ENCODE measurements at places on chromosomes 4 and X. TPM values are rescaled to one million over a fixed set of nuclear protein-coding genes. Genes with fewer than 3 reads are reported as not detected.
A peak's percentile ranks its signal among the peaks of the same experiment; 100 is the strongest.

GABRG1 gene
- not detected for total RNA-seq

ADRA2C gene
- total RNA-seq: not detected

SHROOM2 gene
- 0.03 TPM for total RNA-seq

SHOX gene
- total RNA-seq: not detected

GNRHR gene
- not detected for total RNA-seq

FRMPD4 gene
- not detected for total RNA-seq

CFI gene
- total RNA-seq: 0.20 TPM

PRKG2 gene
- 0.32 TPM for total RNA-seq

RIPPLY1 gene
- total RNA-seq: not detected

DNA sequence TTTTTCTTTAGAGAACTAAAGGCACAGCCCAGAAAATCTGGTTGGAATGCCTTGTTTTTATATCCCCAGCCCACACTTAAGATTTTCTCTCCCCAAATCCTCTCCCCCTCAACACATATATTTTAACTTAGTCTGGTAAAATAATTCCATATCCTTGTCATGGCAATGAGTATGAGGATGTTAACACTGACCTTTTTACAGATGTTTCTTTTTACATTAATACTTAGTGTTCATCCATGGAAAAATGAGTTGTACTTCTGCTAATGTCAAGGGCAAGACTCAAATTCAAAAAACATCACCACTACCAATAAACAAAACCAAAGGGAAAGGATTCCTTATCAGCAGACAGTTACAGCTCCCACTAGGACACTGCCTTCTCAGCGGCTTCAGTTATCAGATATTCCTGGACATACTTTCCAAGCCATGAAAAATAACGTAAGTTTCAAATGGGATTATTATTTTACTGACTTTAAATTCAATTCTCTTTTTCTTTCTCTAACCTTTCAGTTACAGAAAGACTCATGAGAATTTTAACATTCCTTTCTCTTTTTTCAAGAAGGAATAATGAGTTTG, 83.3 kb downstream of the RASL11B start:
- no peak for DNase-seq

DNA sequence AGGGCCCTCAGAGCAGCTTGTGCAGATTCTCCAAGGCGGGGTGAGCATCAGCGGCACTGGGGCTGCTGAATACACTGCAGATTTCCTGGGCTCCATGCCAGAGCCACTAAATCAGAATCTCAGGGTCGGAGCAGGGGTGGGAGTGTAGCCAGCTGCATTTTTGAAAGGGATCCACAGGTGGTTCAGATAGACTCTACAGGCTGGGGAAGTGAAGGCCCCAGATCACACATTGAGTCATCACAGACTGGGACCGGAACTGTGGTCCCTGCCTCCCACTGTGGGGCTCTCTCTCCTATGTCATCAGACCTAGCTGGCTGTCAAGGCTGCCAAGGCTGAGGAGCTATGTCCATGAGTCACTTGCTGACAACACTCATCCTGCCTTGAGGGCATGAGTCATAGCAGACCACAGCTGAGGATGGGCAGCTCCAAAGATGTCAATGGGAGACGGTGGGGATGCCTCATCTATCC, 162.3 kb upstream of the MAMLD1 start:
- peak; percentile 11 for DNase-seq

GRCh38 chrX:28659269-28659668, 72.0 kb downstream of the IL1RAPL1 start:
- no peak for DNase-seq

DNA sequence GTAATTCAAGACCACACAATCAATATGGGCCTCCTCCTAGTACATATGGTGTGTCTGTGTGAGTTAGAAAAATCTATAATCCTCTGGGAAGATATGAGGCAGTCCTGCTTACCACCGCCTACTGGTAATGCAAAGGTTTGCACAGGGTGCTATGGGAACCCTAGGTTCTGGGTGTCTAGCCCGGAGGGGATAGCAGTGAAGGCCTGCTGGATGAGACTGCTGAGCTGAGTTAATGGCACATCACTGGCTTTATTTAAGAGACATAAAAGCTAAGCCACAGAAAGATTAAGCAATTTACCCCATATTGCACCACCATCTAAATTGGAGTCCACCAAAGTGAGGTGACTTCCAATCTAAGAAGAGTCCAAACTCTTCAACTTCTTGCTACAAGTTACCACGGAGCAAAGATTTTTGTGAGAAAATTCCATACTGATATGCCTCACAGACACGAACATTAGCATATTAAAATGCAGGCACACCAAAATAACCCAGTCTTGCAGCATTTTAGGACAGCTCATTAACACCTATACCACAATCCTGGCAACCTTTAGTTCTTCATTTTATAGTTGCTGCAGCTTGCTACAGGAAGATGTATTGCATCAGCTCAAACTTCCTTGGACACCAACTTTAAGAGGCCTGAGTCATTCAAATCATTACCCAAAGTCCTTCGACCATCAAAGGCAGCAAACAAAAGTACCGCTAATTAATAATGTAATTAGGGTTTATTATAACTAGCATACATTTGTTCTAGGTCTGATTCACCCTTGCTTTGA, 13.7 kb downstream of the DGKK start:
- no peak for DNase-seq

GRCh38 chr4:123676890-123677229, 280.3 kb downstream of the SPRY1 start:
- no peak for DNase-seq

DNA sequence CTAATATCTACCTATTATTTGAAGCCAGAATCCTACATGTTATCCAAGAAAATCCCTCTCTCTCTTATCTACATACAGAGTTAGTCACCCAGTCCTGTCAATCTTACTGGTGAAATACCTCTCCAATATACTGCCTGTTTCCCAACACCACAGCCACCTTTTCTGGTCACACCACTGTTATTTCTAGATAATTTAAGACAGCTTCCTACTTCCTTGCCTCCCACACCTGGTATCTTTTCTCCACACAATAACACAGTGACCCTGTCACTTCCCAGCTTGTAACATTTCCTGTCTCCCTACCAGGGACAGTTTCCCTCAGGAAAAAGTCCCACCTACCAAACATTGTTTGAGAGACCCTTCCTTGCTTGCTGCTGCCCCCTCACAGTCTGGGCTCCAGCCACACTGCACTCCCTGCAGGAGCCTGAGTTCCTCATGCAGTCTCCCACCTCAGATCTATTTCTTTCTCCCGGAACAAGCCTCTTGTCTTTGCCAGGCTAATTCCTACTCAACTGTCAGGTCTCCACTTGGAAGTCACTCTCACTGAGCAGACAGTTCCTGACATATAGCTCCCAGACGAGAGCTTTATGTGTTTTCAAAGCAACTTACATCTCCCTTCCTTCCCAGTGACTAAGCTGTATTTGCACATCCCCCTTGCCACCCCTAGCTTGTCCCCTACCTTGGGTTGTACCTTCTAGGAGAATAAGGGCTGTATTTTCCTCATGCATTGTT, 73.6 kb upstream of the QRFPR start:
- DNase-seq: no peak

DNA sequence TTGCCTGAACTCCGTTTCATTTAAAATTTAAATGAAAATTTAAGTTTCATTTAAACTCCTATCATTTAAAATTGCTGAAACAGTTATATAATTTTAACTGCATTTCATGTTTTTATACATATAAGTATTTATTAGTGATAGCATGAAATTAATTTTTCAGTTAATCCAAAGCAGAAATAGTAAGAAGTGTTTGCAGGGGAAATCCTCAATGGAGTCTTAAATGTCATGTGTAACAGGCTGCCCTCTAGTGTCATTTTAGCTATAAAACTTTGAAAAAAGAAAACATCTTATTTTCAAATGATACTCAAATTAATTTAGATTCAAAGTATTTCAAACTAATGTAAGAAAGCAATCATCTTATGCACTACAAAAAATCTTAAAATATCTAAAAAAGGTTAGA, 27.2 kb downstream of the TAPT1 start:
- DNase-seq: no peak

GRCh38 chr4:9384126-9384525, 21.2 kb downstream of the USP17L30 start:
- no peak for DNase-seq

- peak; percentile 10 for DNase-seq
These were observed at the start of gene RPS6KA6 for GRCh38 chrX:84187533-84188319. Gene RPS6KA6, minus strand, starts transcription at chrX:84188199. Its CDS starts 300 bp downstream, at chrX:84187899.

DNA sequence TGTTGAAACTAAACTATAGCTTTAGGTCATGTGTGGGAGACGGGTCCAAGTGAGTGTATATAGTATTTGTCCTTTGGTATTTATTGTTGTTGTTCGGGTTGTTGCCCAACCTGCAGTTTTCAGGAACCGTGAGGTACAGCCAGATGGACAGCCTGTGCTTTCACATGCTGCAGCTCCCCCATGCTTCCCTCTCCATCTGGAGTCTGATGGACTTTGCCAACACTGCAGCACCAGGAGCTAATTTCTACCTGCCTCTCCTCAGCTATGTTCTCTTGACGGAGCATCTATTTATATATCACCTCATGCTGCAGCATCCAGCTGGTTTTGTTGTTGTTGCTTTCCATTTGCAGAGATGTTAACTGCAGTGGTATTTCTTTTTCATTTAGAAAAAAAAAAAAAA, 80.1 kb downstream of the TLL1 start:
- DNase-seq: no peak

- DNase-seq: no peak
These were observed 183.9 kb downstream of the CPEB2 start for GRCh38 chr4:15186149-15186548.

GRCh38 chr4:153276971-153277370, 67.5 kb upstream of the MND1 start:
- no peak for DNase-seq

GRCh38 chrX:148382983-148383382, 117.4 kb upstream of the AFF2 start:
- no peak for DNase-seq

GRCh38 chr4:19213388-19213787, 1038.3 kb upstream of the SLIT2 start:
- no peak for DNase-seq

DNA sequence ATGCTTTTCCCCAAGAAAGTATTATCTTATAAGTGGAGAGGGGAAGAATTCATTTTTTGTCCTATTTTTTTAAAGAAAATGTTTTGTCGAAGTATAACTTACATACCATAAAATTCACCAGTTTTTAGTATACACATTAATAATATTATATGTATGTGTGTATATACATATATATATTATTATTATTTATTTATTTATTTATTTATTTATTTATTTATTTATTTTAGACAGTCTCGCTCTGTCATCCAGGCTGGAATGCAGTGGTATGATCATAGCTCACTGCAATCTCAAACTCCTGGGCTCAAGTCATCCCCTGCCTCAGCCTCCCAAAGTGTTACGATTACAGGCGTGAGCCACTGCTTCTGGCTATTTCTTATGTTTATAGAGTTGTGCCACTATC, 334.1 kb downstream of the ZNF674 start:
- DNase-seq: no peak

- no peak for DNase-seq
These were observed 108.3 kb upstream of the RPS6KA3 start for GRCh38 chrX:20374900-20375438.
